ENCODE measurements at places on chromosomes 11 and 22. TPM values are rescaled to one million over a fixed set of nuclear protein-coding genes. Genes with fewer than 3 reads are reported as not detected.
A peak's percentile ranks its signal among the peaks of the same experiment; 100 is the strongest.

DNA sequence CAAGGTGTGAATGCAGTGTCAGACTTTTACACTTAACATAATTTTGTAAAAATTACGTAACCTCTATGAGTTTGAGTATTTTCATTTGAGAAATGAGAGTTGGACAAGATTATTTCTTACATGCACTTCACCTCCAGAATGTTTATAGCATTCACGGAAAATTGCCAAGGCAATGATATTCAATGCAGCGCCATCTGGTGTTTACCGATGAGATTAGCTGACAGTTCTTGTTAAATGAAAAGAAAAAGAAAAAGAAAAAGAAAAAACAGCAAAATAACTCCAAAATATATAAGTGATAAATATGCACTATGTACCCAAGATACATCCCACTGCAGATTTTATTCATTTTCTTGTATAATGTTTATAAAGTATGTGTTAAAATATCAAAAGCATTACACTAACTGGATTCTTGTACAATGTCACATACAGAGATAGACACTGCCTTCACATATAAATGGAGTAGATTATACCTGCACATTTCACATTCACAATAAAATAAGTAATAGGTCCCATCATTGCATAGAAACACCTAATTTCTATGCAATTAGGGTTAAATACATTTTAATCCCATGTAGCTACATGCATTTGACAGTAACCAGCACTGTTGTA is 976.3 kb upstream of the FAT3 start:
- no peak for DNase-seq

DNA sequence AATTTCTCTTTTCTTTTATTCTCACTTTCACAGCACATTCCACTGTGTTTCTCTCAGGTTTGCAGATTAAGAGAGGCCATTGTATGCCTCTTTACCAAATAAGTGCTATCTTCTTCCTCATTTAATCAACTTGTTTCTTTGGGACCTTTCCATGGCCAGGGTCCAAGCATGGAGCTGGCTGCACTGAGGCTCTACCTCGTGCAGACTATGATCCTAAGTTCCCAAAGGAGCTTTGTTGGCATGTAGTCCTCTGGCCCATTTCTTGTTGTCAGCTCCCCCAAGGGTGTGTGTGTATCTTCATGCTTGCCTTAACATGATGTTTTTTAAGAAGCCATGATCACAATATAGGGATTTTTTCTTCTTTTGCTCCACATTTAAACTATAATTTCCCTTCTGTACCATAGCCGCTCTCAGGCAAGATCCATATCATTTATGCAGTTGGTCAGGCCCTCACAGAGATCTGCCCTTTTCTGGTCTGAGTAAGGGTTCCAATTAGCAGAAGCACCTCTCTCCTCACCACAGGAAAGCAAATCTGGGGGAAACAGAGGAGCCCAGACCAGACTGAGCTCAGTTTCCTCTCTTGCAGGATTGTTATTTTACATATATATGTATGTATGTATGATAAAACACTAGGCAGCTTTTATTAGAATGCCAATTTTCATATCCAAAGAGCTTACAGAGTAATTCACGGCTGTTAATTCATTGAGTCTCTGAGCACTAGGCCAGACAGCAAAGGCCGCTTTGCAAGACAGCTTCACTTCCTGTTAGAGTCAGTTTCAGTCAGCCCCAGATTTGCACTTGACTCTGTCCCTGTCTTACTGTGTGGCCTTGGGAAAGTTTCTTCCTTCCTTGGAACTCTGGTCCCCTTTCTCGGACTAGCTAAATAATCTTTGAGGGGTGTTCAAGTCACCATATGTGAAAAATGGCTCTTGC is 34.3 kb downstream of the CYB5R2 start:
- DNase-seq = no peak

NUP98 gene
- 54.6 TPM for total RNA-seq

DNA sequence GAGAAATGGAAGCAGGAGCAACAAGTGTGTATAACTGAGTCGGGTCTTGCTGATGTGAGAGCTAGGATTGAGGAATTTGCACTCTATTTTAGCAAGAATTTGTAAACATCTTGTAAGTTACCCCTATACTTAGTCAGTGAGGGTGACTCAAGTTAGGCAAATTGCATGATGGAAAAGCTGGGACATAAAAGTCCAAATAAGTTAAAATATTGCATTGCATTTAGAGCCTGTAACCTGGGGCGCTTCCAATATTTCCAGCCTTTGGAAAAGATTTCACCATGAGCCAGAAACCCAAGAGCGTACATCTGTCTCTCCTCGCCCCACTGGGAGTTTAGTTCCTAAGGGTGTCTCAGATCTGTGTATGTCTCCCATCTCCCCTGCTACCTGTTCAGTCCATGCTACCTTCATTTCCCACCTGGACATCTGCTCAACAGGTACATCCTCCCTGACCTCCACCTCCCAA is 37.0 kb upstream of the ACCSL start:
- no peak for DNase-seq

DEPDC7 gene
- total RNA-seq = 18.4 TPM

CEP126 gene
- total RNA-seq = 6.4 TPM

DNA sequence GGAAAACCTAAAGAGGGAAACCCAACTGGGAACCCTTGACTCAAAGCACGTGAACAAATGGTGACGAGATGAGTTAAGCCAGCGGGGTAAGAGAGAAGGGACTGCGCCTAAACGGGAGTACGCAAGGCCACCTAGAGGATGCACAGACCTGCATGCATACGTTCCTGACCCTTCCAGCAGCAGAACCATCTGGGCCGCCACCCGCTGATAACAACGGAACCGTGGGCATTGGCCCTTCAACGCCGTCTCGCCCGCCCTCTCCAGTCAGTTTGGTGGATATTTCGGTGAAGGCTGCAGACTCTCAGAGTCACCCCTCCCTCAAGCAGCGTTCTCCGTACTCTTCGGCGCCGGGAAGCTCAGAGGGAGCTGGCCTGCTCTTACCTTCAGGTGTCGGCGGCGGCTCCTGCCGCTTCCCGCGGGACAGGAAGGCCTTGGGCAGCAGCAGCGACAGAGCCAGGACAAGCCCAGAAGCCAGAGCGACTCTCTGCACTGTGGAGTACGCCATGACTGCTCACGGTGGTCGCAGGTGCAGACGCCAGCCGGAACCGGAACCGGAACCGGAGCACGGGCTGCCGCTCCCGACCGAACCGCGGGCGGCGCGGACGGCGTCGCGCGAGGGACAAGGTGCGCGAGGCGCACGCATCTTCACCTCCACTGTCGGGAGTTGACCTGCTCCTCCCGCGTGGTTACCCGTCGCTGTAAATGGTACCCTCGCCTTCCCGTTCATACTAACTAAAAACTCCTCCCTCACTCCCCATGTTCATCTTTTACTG is at the start of gene RIC3:
RIC3 (minus strand) TSS at position 541 of the 773 bp plus-strand sequence; CDS start at position 505, 36 bp downstream.
- DNase-seq = peak; percentile 30

CCDC15 gene
- total RNA-seq = not detected

DNA sequence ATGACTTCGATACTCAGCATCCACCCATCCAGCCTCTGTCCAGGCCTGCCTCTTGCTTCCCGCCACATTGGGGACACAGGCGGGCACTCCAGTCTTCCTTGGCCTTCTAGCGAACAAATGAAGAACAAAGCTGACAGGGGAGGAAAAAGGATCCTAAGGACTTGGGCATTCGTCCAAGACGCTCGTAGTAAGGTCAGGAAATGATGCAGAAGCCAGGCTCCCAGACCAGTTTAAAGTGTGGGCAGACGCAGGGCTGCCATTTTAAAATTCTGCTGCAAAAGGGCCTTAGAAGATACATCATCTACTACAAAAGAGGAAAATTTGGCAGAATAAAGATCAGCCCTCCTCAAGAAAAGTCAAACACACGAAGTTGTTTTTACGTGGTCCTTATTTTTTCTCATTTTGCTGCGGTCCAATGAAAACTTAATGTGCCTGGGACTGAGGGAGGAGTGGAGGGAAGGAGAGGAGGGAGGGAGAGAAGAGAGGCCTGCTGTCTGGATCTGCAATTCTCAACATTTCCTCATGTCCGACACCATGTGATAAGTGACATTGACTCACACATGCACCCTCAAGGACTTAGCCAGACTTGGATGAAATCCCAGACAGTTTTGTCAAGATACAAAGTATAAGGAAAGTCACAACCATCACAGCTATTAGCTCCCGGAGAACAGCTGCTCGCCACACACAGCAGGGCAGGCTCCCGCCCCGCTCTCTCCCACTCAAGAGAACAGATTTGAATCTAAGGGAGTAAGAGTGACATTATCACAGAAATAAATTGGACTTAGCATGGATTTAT is 5.7 kb downstream of the DNAL4 start:
- no peak for DNase-seq

- DNase-seq = no peak
Measured at GRCh38 chr11:72950685-72951084, 136.5 kb downstream of the ATG16L2 start.

E2F8 gene
- 1.2 TPM for total RNA-seq

DNA sequence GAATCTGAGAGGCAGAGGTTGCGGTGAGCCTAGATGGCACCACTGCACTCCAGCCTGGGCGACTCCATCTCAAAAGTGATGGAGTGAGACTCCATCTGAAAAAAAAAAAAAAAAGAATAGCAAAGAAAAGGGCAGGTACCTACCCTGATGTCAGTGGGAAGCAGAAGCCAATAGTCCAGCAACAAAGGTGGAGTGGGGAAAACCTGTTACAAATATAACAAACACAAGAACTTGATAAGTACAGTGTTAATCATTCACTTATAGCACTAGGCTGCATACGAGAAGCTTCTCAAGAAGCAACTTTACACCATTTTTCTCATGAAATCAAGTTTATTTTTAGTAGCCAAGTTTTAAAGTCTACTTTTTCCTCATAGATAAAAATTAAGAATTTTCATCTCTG is 62.5 kb upstream of the YWHAH start:
- DNase-seq = no peak

PAFAH1B2 gene
- 70.7 TPM for total RNA-seq

DNA sequence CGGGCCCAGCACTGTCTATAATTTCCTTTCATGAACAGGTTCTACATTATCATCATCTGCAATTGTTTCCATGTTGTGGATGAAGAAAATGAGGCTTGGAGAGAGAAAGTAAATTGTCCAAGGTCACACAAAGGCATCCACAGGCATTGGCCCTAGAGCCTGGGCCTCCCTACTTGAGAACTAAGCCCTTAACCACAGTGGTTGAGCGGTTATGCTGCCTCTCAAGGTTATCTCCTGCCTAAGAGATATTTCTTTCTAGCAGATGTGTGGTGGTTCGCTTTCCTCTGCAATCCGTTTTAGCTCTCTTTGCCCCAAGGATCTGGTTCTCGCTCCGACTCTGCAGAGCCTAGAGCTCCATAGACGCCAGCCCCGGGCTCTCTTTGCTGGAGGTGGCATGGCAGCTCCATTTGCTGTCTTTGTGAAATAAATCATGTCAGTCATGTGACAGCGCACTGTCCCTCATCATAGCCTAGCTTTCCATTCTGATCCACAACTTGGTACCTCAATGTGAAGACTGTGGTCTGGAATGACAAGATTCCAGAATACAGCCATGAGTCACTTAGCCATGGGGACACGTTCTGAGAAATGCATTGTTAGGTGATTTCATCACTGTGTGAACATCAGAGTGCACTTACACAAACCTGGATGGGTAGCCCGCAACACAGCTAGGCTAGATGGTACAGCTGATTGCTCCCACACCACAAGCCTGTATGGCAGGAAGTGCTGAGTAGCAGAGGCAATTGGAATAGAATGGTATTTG is 27.2 kb downstream of the RPS6KA4 start:
- DNase-seq = no peak

LARGE2 gene
- 0.60 TPM for total RNA-seq

OR52N1 gene
- total RNA-seq = not detected

DNA sequence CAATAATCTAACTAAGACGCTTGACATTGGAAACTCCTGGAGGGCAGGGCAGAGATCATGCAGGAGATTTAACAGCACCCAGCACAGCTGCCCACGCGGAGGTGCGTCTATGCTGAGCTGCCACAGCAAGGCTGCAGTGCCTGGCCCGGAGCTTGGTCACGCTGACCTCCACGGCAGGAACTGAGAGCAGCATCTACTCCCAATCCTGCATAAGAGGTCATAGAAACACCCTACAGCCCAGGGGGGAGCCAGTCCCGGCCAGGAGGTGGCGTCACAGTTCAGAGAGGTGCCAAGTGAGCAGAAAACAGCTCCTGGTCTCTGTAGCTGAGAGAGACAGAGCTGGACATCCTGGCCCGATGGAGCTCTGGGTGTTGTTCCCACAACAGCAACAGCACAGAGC is 121.1 kb upstream of the TMEM45B start:
- peak; percentile 26 for DNase-seq

KRTAP5-1 gene
- total RNA-seq = not detected

DNA sequence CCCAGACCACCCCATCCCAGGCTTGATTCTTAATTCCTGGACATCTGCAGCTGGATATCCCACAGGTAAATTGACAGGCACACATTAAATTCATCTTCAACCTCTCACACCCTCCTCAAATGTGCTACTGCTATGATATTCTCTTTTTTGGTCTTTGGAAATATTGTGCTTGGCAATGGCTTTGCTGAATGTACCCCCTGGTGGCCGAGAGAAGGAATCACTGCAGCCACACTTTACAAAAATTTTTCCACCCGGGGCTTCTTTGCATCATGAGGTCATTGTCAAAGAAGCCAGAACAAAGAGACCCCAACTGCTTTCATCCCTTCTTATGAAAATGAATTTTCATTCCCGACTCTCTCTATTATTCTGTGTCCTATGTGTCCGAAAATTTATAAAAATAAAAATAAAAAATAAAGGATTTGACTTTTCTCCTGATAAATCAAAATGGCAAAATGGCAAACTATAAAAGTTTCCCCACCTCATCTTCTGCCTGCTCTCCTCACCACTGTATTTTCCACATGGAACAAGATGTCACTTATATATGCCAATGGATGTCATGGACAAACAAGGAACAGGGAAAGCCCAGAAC is 15.0 kb upstream of the CYB5R2 start:
- DNase-seq = no peak

HPX gene
- total RNA-seq = 4.6 TPM

DNA sequence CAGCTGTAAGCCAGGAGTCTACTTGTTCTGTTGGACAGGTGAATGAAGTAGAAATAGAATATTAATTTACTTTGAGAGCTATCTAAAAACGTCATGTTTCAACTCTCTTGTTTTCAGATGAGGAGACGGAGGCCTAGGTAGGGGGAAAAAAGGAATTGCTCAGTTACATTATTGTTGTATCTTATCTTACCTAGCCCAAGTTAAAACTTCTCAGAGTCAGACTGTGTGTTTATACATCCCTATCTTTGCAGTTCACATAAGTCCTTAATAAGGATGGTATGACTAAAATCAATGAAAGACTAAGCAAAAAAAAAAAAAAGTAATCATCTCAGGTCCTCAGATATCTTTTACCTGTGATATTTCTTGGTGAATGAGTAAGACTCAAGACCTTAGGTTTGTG is 62.8 kb downstream of the TEAD1 start:
- no peak for DNase-seq

KCNE3 gene
- total RNA-seq = 14.9 TPM

SYT9 gene
- total RNA-seq = not detected
